ENCODE measurements at places on chromosomes 7 and 10.

DNA sequence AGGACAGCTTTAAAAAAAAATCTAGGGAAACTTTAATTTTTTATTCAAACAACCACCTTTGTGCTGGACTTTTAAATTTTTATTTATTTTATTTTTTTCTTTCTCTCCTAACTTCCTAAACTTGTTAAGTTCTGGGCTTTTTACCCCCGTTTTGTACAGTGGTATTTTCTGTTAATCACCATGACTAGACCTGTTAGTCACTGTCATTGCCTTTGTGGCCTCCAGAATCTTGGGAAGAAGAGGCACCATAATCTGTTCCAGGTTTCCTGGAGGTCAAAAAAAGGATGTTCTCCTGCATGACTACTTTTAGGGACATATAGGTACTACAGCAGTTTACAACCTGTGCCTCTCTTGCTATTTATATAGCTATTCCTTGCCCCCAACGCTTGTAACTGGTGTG lies 31.1 kb upstream of the DDX50 start:
- no peak for DNase-seq

DNA sequence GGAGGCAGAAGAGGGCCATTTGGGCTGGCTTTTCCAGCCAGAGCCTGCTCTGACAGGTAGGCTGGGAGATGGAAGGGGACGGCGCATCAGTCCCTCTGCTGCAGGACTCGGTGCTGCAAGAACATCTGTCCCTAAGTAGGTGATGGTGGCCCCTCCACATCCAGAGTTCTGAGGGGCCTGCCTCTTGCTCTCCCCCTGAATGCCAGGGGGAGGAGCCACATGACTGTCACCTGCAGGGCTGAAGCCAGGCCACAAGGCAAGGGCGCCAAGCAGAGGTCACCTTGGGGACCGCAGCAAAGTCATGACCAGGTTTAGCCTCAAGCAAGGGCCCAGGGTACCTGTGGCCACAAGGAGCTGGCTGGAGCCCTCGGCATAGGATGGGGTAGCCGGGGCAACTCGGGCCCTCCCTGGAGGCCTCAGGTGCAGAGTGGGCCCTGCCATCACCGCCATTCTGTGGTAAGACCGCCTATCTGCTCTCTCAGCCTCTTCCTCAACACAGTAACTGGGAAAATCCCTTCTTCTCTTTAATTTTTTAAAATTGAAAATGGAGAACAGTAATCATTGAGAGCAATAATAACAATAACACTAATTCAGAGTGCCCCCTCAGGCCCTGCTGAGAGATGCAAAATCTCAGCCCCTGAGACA lies 99.3 kb downstream of the FAM53B start:
- DNase-seq, result no peak

GRCh38 chr10:101346177-101346576 lies 7.8 kb upstream of the BTRC start:
- DNase-seq, result no peak

GRCh38 chr7:112517487-112517886 lies 36.7 kb downstream of the LSMEM1 start:
- no peak for DNase-seq

GRCh38 chr10:46227936-46228562 lies 58.7 kb upstream of the ANTXRL start:
- no peak for DNase-seq

- no peak for DNase-seq
These were observed 125.2 kb upstream of the NANOS1 start for GRCh38 chr10:118904286-118904685.
